Activated T-helper 9 cell treated with anti-CD3 and anti-CD28 coated beads, Interleukin-2, amount 50 U/mL, for 16 hours (primary cell): ENCODE measurements at places on chromosomes 5 and 9.

- no peak for DNase-seq
Observed at GRCh38 chr5:154477382-154478223, 424 bp downstream of the HAND1 start.

DNA sequence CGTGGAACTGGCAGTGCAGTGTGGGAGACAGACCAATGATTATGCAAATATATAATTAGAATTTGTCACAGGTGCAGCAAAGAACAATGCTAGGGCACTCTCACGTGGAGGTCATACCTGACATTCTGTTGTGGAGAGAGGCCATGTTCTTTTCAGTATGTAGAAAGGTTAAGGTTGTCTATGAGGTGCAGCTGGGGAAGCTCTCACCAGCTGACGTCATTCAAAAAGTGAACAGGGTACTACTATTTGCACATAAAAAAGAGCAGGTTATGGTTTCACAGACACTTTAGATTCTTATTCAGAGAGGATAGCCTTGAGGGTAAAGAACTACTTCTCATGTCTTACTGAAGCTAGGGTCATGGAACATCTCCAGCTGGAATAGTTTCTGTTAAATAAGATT, 19.1 kb downstream of the SH3GL2 start:
- DNase-seq: no peak

- no peak for DNase-seq
Observed at GRCh38 chr5:149600932-149601331, 19.6 kb downstream of the ARHGEF37 start.

DNA sequence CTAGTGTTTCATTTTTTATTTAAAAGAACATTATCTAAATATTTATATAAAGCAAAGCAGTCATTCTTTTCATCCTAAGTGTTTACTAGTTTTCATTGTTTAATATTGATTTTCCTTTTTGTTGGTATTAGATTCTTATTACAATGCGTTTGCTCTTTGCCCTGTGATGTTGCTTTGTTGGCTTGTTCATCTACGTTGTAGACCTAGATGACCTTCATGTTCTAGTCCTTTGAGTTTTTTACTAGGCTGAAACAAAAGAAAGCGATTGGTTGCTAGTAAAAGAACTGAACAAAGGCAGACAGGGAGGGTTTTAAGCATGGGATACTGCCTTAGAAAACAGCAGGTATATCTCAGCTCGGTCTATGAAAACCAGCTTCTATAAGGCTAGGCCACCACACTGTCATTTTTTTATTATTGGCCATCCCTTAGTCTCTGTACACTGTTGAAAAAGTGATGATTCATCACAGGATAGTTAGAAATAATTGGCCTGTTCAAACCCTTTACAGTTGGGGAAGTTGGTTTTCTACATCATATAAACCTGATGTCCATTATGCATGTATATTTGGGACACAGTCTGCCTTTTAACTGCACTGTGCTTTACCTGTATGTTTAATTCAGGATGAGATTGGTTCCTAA, 119.0 kb downstream of the ZCCHC7 start:
- DNase-seq: no peak

- DNase-seq: no peak
Observed at GRCh38 chr9:18359335-18359734, 114.6 kb upstream of the ADAMTSL1 start.

- no peak for DNase-seq
Observed at GRCh38 chr5:84085387-84086041, 299.2 kb downstream of the EDIL3 start.

DNA sequence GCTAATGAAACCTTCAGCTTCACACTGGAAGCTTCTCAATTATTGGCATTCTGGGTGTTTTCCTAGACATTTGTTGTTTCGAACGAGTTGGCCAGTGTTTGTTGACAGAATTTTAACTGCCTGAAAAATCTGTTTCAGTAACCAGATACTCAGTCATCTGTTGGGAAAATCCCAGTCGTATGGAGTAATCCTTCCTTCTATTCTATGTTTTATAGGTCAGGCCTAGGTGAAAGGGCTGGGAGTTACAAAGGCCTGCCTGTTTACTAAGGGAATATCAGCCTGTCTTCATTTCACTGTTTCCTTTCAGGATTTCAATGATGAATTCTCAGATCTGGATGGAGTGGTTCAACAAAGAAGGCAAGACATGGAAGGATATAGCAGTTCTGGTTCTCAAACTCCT, 59.9 kb downstream of the GRAMD2B start:
- no peak for DNase-seq

DNA sequence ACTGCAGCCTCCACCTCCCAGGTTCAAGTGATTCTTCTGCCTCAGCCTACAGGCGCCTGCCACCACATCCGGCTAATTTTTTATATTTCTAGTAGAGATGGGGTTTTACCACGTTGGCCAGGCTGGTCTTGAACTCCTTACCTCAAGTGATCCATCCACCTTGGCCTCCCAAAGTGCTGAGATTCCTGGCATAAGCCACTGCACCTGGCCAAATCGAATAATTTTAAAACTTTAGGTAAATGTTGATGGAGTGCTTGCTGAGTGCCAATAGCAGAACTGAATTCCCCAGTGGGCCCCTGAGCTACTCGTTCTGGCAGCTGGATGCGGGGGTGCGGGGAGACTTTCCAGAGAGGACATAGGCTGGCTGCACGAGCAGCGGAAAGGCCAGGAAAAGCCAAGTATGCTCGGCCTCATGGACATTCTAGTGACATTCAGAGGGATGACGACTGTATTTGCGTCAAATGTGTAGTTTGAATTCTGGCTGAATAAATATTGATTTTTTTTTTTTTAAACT, 16.8 kb downstream of the TRAF2 start:
- DNase-seq: no peak

- no peak for DNase-seq
Observed at GRCh38 chr9:97918611-97919010, 3.7 kb downstream of the TRMO start.

DNA sequence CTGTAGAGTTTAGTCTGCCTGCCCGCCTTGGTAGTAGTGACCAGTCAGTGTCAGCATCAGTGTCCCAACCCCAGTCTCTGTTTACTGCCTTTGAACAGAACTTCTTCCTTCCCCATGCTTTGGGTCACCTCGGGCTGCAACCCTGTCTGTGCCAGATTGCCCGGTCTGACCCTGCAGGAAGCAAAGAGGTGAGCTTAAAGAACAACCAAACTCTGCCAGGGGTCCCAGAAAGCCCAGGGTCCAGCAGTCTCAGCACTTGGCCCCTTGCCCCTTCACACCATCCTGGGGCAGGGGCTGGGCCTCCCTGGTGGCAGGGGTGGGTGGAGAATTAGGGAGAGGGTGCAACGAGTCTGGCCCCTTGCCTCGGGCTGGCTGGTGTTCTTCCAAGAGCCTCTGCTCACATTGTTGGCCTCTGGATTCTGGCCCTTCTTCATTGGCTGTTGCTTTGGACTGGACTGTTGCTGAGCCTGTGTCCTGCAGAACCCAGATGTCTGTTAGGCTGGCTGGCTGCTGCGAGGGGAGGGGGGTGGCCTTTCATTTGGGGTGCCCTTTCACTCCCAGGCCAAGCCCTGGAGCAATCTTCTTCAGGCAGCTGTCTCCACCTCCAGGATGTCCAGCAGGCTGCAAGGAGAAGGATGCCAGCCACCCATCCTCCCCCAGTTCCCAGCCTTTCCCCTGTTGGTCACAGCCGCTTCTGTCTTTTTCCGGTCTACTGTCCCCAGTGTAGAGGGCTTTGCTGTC, 51.2 kb downstream of the SAR1B start:
- no peak for DNase-seq

GRCh38 chr5:156641686-156642085, 208.4 kb upstream of the PPP1R2B start:
- no peak for DNase-seq

DNA sequence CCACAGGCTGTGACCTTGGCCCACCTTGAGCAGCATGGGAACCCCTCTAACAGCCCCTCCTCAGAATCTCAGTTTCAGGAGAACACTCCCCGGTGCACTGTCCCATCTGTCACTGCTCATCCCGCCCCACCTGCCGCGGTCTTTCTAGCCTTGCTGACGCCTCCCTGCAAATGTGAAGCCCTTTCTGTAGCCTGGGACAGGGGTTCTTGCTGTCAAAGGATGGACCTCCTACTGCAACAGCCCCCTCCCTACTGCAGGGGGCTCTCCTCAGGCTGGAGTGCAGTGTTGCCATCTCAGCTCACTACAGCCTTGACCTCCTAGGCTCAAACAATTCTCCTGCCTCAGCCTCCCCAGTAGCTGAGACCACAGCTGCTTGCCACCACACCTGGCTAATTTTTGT, 20.0 kb downstream of the OR2V1 start:
- no peak for DNase-seq

- no peak for DNase-seq
Observed at GRCh38 chr9:114141553-114142402, 13.6 kb upstream of the COL27A1 start.

GRCh38 chr5:39670391-39670790, 245.6 kb upstream of the DAB2 start:
- no peak for DNase-seq

DNA sequence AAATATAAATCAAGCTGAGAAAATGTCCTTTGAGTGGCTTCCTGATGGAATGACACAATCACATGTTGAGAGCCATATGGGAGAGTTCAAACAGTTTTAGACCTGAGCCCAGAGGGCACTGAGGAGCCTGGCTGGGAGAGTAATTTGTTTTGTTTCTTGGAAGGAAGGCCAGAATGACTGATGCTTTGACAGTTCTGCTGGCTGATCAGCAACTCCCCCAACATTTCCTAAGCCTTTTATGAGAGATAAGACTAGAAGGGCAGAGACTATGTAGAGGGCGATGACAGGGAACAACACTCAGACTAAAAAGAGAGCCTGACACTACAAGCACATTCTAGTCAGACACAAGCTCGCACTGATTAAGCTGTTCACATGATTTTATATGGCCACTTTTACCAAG, 169.2 kb downstream of the COX7C start:
- no peak for DNase-seq

DNA sequence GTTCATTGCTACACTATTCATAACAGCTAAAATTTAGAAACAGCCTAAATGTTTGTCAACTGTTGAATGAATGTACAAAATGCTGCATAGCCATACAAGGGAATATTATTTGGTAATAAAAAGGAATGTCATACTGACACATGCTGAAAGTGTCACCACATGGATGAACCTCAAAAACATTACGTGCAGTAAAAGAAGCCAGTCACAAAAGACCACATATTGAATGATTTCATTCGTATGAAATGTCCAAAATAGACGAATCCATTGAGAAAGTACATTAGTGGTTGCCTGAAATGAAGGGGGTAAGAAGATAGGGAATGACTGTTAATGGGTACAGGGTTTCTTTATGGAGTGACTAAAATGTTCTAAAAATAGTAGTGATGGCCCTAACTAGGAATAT, 11.6 kb upstream of the ECM2 start:
- DNase-seq: no peak

DNA sequence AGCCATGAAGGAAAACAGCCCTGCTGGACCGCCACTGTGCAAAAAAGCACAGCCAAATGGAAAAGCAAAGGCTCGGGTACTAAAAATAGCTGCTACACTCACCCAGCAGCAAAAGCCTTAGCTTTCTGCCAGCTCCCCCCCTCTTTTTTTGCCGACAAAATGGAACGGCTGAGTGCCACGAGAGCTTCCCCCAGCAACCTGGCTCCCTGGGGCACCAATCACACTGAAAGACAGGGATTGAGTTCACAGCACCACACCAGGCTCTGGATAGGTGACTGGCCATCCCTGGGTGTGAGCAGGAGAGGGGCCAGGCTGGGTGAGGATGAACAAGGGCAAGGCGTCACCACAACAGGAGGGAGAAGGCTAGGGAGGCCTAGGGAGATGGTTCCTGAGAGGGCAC, 66.7 kb downstream of the SIL1 start:
- no peak for DNase-seq

- DNase-seq: no peak
Observed at GRCh38 chr9:97405551-97405950, 6.3 kb upstream of the TDRD7 start.
